ENCODE measurements at places on chromosomes 13 and 19.

DNA sequence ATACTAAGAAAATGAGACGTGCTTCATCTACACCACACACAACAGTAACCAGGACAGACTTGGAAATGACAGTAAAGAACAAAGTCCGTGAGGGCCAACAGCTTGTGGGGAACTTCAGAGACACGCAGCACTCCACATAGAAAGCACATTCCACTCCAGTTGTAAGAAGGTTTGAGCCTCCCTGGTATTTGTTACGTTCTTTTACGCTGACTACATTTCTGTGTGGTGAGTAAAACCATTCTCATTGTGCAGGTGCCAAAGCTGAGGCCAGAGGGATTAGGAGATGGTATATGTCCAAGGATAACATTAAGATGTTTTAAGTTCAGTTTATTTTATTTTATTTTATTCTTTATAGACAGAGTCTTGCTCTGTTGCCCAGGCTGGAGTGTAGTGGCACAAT lies 1189.9 kb downstream of the UQCRFS1 start:
- no peak for DNase-seq

DNA sequence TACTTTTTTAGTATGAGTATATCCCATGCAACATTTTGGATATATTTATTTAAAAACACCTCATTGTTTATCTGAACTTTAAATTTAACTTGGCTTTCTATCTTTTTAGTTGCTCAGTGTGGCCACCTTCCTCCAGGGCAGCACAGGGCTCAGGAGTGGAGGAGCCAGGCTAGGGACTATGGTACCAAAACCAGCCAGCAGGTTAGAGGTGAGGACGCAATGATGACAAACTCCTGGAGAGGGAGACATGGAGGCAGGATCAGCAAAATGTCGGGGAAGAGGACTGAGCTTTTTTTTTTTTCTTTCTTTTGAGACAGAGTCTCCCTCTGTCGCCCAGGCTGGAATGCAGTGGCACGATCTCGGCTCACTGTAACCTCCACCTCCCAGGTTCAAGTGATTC lies 29.6 kb upstream of the CALM3 start:
- DNase-seq, result peak; percentile 85

- DNase-seq, result no peak
Observed at GRCh38 chr19:6032381-6032780, 54.4 kb upstream of the RANBP3 start.

- no peak for DNase-seq
Observed at GRCh38 chr19:40553885-40554857, 22.5 kb upstream of the SHKBP1 start.

- DNase-seq, result no peak
Observed at GRCh38 chr13:97948041-97948440, 5.4 kb upstream of the IPO5 start.

GRCh38 chr19:47762615-47763308 lies 15.7 kb upstream of the SELENOW start:
- no peak for DNase-seq

DNA sequence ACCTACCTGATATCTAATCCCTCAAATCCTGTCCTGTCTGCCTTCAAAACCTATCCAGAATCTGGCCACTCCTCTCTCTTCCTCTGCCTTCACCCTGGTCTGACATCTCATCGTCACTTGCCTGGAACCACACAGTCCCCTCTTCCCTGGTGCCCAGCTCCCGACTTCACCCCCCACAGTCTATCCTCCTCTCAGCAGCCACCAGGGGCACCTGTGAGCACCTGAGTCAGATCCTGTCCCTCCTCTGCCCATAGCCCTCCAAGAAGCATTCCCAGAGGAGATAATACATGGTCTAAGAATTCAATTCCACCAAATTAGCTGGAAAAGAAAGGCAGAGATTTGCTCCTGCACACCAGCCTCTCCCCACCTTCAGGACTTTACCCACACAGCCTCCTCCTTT lies 48.9 kb downstream of the ZNRF4 start:
- no peak for DNase-seq

- no peak for DNase-seq
Observed at GRCh38 chr13:112446347-112446861, 70.2 kb downstream of the SPACA7 start.

GRCh38 chr19:35220315-35220921 lies 8.1 kb downstream of the FAM187B start:
- peak; percentile 62 for DNase-seq

GRCh38 chr13:51632591-51633362 lies 48.5 kb downstream of the WDFY2 start:
- no peak for DNase-seq

- no peak for DNase-seq
Observed at GRCh38 chr13:67042556-67042955, 187.6 kb downstream of the PCDH9 start.

- DNase-seq, result peak; percentile 98
Observed at GRCh38 chr19:50724522-50725217, 1.5 kb downstream of the CLEC11A start.

- DNase-seq, result peak; percentile 37
Observed at GRCh38 chr19:37309834-37310575, 60.9 kb upstream of the ZNF527 start.

GRCh38 chr13:96544957-96545356 lies 449.3 kb downstream of the OXGR1 start:
- DNase-seq, result no peak

DNA sequence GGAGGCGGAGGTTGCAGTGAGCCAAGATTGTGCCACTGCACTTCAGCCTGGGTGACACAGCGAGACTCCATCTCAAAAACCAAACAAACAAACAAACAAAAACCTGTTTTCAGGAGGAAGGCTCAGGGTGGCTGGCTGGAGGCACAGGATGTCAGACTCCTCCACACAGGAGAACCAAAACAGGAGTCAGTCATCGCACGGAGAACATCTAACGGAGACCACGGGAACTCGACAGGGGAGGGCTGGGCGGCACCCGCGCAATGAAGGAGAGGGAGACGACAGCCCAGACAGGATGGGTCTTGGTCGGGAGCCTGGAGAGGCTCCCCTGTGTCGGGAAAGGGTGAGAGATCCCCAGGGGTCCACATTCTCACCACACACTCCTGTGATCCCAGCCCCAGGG lies 20.8 kb upstream of the SLC7A9 start:
- DNase-seq, result no peak

DNA sequence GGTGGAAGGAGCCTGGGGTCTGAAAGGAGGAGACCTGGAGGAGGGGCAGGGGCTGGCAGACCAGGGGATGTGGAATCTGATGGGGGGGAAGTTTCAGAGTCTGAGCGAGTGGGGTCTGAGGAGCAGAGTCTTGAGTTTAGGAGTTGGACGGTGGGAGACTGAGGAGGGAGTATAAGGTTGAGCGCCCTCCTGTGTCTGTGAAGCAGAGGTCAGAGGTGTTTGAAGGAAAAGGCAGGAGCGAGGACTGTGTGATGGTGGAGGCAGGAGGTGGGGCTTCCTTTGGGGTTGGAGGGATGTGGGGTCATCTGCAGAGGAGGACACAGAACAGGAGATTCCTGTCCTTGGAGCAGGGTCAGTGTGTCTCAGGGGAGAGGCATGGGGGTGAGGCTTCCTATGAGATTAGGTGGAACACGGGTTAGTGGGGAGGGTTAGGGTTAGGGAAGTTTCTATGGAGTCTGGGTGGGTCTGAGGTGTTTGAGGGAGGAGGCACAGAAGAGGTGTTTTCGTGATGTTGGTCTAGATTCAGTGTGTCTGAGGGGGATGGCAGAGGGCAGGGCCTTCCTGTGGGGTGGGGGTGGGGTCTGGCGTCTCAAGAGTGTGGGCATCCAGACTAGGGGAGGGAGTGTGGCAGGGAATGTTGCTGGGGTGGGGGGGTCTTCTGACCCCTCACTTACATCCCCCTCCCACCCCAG lies 8.3 kb downstream of the RYR1 start:
- DNase-seq, result peak; percentile 63

DNA sequence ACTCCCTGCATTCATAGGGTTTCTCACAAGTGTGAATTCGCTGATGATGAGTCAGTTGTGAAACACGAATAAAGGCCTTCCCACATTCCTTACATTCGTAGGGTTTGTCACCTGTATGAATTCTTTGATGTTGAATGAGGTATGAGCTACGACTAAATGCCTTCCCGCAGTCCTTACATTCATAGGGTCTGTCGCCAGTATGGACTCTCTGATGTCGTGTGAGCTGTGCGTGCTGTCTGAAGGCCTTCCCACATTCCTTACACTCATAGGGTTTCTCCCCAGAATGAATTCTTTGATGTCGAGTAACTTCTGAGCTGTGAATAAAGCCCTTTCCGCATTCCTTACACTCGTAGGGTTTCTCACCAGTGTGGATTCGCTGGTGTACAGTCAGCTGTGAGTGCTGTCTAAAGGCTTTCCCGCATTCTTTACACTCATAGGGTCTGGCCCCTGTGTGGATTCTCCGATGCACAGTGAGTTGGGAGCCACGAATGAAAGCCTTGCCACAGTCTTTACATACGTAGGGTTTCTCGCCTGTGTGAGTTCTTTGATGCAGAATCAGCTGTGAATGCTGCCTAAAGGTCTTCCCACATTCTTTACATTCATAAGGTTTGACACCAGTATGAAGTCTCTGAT lies 30.5 kb upstream of the COX7A1 start:
- DNase-seq, result no peak

DNA sequence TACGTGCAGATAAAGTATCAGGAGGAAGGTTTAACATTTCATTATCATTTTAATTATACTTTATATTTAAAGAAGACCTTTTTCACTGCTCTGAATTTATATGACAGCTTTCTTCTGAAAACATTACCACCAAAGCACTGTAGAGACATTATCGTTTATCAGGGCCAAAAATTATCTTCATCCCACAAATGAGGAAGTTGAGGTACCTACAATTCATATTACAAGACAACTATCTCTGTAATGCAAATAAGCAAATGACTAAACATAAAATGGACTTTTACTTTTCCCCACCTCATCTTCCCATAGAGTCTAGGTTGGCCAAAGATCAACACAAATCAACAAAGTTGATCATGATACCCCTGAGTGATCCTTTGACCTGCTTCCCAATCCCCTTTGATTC lies 30.9 kb upstream of the SMAD9 start:
- DNase-seq, result no peak

DNA sequence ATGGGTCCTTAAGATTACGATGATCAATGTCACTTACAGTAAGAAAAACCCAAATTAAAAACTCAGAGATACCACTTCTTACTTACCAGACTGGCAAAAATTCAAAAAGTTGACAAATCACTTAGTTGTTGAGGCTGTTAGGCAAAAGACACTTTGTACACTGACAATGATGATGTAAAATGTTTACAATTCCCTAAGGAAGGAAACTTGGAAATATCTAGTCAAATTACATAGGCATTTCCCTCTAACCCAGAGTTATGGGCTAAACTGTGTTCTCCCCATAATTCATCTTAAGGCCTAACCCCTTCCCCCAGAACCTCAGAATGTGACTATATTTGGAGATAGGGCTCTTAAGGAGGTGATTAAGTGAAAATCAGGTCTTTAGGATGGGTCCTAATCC lies 12.0 kb downstream of the TGDS start:
- no peak for DNase-seq

- DNase-seq, result no peak
Observed at GRCh38 chr19:23321953-23322549, 71.9 kb upstream of the ZNF724 start.

- no peak for DNase-seq
Observed at GRCh38 chr19:46812977-46813838, 24.8 kb upstream of the SLC1A5 start.

DNA sequence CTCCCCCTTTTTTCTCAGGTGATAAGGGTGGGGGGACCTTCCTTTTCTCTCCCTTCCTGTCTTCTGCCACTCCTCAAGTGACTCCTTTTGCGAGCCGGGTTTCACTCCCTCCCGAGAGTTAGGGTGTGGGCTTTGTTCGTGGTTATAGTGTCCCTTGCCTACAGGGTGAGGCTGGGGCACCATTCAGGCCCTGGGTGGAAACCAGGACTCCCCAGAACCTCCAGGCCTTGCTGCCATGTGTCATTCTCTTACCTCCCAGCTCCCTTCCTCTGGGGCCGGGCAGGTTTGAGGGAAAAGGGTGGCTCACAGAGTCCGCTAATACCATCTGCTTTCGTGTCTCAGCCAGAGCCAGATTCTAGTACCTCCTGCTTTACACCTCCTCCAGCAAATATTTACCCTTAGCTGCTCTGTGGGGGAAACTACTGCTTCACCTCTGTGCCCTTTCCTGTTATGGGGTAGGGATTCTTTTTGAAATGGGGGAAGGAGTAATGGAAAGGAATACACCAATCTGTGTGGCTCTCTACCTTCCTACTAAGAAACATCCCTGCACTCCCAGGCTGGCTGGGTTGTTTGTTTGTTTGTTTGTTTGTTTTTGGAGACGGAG lies 2.8 kb downstream of the ACTN4 start:
- DNase-seq, result no peak
